ENCODE measurements at places on chromosomes 4 and X.

DNA sequence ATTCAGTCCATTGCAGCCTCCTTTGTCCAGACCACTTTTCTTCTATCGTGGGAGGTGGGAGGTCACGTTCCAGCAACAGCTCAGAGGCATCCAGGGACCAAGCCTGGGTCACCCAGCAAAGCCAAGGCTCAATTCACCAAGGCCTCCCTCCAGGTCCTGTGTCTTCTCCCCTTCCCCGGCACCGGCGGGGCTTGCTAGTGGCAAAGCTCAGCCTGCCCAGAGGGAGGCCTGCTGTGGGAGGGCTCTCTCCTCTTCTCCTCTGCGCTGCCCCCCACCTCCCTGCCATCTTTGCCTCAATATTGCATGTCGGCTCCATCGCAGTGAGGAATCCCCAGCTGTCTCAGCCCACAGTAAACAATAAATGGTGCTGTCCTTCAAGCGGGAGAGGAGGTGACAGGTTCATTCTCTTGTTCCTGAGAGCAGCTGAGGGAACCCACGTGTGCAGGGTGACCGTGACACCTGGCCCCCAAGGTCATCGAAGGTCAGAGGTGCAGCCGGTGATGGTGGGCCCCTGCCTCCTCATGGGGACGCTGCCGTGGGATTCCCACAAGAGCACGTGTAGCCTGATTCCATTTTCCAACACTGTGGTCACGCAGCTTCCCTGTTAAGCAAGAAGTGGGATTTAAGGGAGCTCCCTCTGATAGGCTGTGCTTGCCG is 111.5 kb upstream of the PSAPL1 start:
- DNase-seq, result no peak

DNA sequence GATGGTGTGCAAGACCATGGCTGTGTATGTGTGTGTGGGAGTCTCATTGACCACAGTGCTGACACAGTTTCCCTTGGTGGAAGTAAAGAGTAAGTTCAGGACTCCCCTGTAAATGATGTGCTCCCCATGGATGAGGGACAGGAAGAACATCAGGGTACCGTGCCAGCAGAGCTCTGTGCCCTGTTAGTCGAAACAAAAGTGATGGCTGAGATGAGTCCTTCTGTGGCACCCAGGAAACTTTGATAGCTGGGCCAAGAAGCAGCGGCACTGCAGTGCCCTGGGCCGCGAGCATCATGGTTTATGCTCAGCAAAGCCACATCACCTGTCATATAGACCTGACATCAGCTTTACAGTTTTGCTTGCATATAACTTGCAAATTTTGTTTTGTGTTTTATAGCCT is 61.4 kb upstream of the CLDN34 start:
- no peak for DNase-seq

- peak; percentile 84 for DNase-seq
Measured at GRCh38 chrX:10483191-10483831, 137.1 kb downstream of the MID1 start.

DNA sequence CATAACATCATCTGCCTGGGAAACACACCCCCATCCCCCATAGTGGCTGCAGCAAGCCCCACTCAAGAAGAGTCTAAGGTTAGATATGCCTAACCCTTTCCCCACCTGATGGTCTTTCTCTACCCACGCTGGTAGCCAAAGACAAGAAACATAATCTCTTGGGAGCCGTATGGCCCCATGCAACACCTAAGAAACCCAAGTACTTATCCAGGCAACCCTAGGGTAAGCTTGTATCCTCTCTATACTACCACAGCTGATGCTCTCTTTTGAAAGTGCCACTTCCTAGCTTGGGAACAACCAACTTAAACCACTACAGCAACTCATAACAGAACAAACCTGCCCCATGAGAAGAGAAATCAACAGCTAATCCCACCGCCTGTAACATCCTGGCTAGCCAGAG is 161.1 kb downstream of the MSN start:
- DNase-seq, result no peak

DNA sequence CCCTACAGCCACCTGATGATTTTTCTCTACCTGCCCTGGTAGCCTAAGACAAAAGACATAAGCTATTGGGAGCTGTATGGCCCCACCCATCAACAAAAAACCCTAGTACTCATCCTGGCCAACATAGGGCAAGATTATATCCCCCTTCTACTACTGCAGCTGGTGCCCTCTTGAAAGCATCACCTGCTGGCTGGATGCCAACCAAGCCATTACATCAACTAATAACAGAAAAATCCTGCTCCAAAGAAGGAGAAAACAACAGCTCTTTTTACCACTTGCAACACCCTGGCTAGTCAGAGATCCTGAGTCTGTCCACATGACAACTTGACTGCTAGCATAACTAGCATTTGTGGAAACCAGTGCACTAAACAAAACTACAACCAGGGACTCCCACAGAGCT is 43.6 kb upstream of the UPRT start:
- no peak for DNase-seq

DNA sequence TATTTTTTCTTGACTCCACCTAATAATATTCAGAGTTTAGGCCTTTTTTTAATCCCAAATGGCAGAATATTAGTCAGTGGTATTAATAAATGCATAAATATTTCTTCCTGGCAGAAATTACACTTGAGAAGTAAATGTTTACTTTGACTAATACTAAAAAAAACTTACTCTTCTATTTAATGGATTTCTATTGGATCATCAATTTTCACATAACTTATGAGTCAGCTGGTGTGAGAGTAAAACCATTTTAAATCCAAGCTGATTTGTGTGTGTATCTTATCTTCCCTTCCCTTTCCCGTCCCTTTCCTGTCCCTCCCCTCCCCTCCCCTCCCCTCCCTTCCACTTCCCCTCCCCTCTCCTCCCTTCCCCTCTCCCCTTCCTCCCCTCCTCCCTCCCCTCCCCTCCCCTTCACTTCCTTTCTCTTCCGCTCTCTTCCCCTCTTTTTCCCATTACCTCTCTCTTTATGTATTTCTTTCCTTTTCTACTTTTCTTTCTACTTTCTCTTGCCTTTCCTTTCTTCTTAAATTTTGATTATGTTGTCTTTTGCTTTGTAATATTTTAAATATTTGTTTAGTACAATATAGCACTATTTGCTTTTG is 630.1 kb upstream of the EPHA5 start:
- peak; percentile 33 for DNase-seq

DNA sequence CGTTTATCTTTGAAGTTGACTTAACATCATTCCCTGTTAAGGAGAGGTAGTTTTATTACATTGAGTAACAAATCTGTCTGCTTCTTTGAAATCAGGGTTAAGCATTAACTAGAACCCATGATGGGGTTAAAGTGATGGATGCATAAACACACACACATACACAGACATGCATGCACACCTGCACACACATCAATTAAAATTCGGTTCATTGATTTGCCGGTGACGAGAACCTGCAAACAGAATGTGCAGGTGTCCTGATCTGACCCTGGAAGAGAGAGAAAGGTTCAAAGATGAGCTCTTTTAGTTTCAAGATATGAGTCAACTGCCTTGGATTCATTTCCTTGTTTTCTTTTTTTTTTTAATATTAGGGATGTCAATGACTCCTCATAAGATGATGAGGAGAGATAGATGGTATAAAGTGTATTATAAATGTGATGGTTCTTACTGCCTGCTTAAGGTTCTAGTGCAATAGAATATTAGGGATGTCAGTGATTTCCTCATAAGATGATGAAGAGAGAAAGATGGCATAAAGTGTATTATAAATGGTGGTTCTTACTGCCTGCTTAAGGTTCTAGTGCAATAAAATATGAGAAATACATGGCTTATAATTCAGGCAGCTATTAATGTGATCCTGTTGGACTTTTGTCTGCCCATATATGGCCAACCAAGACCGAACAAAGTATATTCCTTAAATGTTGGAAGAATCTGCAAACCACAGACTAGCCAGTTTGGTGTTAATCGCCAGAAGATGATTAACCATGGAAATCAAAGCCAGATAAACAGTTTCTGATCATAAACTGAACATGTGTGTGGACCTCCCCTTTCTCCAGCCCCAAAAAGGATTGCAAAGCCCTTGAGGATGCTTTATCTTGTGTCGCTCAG is 14.1 kb upstream of the CD99 start:
- DNase-seq, result peak; percentile 12

GRCh38 chr4:10611673-10612072 is 72.9 kb downstream of the CLNK start:
- DNase-seq, result peak; percentile 76

DNA sequence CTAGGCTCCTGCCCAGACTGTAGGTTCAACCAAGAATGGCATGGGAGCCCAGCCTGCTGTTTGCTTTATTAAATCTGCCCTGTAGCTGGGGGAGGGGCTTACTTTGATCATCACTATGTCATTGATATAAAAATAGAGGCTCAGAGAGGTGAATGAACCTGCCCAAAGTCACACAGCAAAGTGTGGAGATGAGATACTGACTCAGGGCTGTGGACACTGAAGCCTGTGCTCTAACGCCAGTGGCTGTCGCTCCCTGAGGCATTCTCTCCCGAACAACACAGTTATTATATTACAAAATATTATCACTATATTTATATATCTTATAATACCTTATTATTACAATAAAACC is 3.5 kb downstream of the MSANTD1 start:
- no peak for DNase-seq

DNA sequence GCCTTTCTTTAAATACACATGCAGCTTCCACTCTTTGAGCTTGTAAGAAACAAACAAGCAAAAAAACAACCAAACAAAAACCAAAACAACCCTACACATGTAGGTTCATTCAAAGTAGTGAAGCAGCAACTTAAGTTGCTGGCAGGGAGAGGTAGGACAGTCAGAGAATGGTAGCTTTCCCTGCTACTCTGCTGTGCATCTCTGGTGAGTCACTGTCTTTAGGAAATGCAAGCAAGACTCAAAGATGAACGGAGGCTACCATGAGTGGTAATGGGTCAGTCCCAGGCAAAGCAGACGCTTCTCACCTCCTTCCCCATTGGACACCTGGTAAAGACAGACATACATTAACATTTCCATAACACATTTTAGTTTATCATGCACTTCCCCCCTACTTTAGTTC is 43.2 kb downstream of the PGRMC2 start:
- peak; percentile 63 for DNase-seq

- no peak for DNase-seq
Measured at GRCh38 chr4:145566768-145567167, 52.4 kb upstream of the MMAA start.

DNA sequence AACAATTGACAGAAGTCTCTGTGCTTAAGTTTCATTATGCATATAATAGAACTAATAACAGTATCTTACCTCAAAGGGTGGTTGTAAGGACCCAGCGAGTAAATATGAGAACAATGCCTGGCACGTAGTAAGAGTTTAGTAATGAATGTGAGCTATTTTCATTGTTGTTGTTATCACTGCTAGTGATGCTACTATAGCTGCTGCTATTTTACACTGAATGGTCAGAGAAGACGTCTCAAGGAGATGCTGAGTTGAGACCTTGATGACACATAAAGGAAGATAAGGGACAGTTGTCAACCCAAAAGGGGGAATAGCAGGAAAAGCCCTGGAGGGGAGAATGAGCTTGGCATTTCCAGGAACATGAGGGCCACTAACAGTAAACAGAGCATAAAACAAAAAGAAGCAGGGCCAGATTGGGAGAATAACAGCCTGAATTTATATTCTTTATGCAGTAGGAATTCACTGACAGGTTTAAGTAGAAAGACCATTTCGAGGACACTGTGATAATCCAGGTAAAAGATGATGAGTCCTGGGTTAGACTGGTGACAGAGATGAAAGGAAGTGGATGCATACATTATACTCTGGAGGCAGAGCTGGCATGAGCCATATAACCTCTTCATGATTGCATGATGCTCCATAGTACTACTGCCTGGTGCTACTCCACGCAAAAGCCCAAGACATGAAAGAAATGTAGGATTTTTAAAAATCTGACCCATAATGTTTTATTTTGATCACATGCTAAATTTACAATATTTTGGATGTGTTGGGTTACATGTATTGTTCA is 23.1 kb downstream of the ATP8A1 start:
- no peak for DNase-seq

- DNase-seq, result no peak
Measured at GRCh38 chr4:2092669-2093053, 33.5 kb downstream of the NAT8L start.

GRCh38 chr4:40990899-40991265 is 223.5 kb downstream of the APBB2 start:
- DNase-seq, result no peak

- no peak for DNase-seq
Measured at GRCh38 chr4:13298655-13299054, 185.5 kb downstream of the RAB28 start.

GRCh38 chr4:40471923-40472322 is 136.8 kb downstream of the CHRNA9 start:
- peak; percentile 16 for DNase-seq

- DNase-seq, result no peak
Measured at GRCh38 chr4:159042868-159043267, 60.0 kb upstream of the RAPGEF2 start.

- DNase-seq, result peak; percentile 62
Measured at GRCh38 chr4:2858451-2859217, 15.0 kb downstream of the ADD1 start.

GRCh38 chr4:185204238-185204910 is 574 bp upstream of the CFAP97 start:
- DNase-seq, result peak; percentile 22

- peak; percentile 52 for DNase-seq
Measured at GRCh38 chrX:66163849-66164411, at the start of gene HEPH. TSS of gene HEPH (plus strand) at chrX:66164247. CDS start at chrX:66170571, 6,324 bp downstream.

DNA sequence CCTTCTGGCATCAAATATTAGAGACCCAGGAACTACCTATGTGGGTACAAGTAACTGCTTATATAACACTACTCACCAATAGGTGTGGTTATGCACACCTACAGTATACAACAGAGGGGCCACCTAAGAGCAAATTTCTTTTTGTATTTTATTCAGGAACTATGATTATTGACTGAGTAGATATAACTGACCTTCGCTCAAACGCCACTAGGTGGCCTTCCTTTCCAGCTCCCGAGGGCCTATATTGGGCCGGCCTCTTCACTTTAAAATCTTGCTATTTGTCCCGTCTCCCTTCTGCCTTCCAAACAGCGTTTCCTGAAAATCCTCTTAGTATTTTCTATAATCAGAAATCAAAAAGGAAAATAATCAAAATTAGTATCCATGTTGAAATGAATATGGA is 19.9 kb upstream of the PABPC5 start:
- peak; percentile 9 for DNase-seq

GRCh38 chrX:71315917-71316316 is 14.4 kb downstream of the ITGB1BP2 start:
- DNase-seq, result peak; percentile 64

GRCh38 chr4:146458594-146458993 is 63.1 kb downstream of the SLC10A7 start:
- DNase-seq, result no peak

DNA sequence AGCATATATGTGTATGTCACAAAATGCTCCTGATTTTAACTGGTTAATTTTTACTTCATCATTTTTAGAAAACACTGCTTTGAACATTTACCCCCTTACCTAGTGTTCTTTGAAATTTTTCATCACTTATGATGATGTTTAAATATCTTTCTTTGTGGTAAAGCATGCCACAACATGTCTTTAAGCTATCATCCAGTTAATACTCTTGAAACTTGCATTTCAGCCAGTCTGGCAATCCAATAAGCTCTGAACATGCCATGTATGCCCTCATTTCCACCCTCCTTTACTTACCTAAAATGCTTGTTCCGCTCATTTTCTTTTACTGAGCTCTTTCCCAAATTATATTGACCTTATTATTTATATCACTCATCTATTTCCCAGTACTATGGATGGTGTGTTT is 581.2 kb downstream of the RAPGEF2 start:
- DNase-seq, result no peak

Measured in cardiac fibroblast (primary cell).